ENCODE measurements at places on chromosomes 5 and 9. TPM values are rescaled to one million over a fixed set of nuclear protein-coding genes. Genes with fewer than 3 reads are reported as not detected.

The FGF18 gene
- 16.4 TPM for polyA plus RNA-seq

The FAM221B gene
- 0.11 TPM for polyA plus RNA-seq

The GPR21 gene
- polyA plus RNA-seq = 0.14 TPM

The GDNF gene
- polyA plus RNA-seq = 7.3 TPM

The LRRC19 gene
- 0.05 TPM for polyA plus RNA-seq

The CTNND2 gene
- 1.7 TPM for polyA plus RNA-seq

The TPRN gene
- polyA plus RNA-seq = 8.5 TPM

The CDKN2AIPNL gene
- 25.3 TPM for polyA plus RNA-seq

The CBY3 gene
- polyA plus RNA-seq = not detected

The PIP5KL1 gene
- not detected for polyA plus RNA-seq

The CRHBP gene
- polyA plus RNA-seq = 0.30 TPM

The DDX4 gene
- not detected for polyA plus RNA-seq

The DPH7 gene
- polyA plus RNA-seq = 19.6 TPM

The FAM163B gene
- polyA plus RNA-seq = not detected

The DDX41 gene
- not detected for polyA plus RNA-seq

The SPTLC1 gene
- polyA plus RNA-seq = 69.6 TPM

The PHF24 gene
- polyA plus RNA-seq = 0.24 TPM

The PCDHAC2 gene
- 0.96 TPM for polyA plus RNA-seq

The ACER2 gene
- 2.1 TPM for polyA plus RNA-seq

The ROR2 gene
- 1.7 TPM for polyA plus RNA-seq

The SOHLH1 gene
- 0.27 TPM for polyA plus RNA-seq

The FAM153A gene
- not detected for polyA plus RNA-seq

The MINAR2 gene
- 0.41 TPM for polyA plus RNA-seq

The CORO2A gene
- polyA plus RNA-seq = 0.77 TPM

The ADRB2 gene
- 0.92 TPM for polyA plus RNA-seq

The NMUR2 gene
- 0.67 TPM for polyA plus RNA-seq

The FBP1 gene
- polyA plus RNA-seq = not detected

The CCDC171 gene
- polyA plus RNA-seq = 5.0 TPM

The MPDZ gene
- 43.5 TPM for polyA plus RNA-seq

The PCDHGA9 gene
- polyA plus RNA-seq = 4.2 TPM

The INSL4 gene
- 0.14 TPM for polyA plus RNA-seq

The AK1 gene
- 685 TPM for polyA plus RNA-seq

The IFNA13 gene
- not detected for polyA plus RNA-seq

The PITX1 gene
- 26.0 TPM for polyA plus RNA-seq

The LCN1 gene
- polyA plus RNA-seq = not detected

The PCDHGB7 gene
- 14.7 TPM for polyA plus RNA-seq

The AGXT2 gene
- polyA plus RNA-seq = 0.13 TPM

The AQP3 gene
- not detected for polyA plus RNA-seq

The ZFP2 gene
- 7.0 TPM for polyA plus RNA-seq

The SHOC1 gene
- not detected for polyA plus RNA-seq

The AGGF1 gene
- polyA plus RNA-seq = 15.5 TPM

The TMEM174 gene
- not detected for polyA plus RNA-seq

The BTNL8 gene
- not detected for polyA plus RNA-seq

The ENTPD8 gene
- 0.58 TPM for polyA plus RNA-seq

The CXCL14 gene
- 31.1 TPM for polyA plus RNA-seq

The NEUROG1 gene
- polyA plus RNA-seq = not detected

The SPATA6L gene
- 1.4 TPM for polyA plus RNA-seq

The XPA gene
- polyA plus RNA-seq = 20.6 TPM

The LRRC14B gene
- 24.7 TPM for polyA plus RNA-seq

The HRH2 gene
- 1.3 TPM for polyA plus RNA-seq

The ELAVL2 gene
- polyA plus RNA-seq = 2.3 TPM

The CCNO gene
- polyA plus RNA-seq = 0.26 TPM
